Activated T-cell treated with anti-CD3 and anti-CD28 coated beads, Interleukin-2, amount 50 U/mL, for 72 hours (primary cell): ENCODE measurements at places on chromosomes 2 and 18.
A peak's percentile ranks its signal among the peaks of the same experiment; 100 is the strongest.

GRCh38 chr2:233832869-233833311 lies 21.4 kb downstream of the HJURP start:
- DNase-seq, result no peak

- DNase-seq, result no peak
Measured at GRCh38 chr2:54107455-54107764, 8.0 kb upstream of the ACYP2 start.

GRCh38 chr18:48555465-48555995 lies 16.7 kb downstream of the CTIF start:
- no peak for DNase-seq

GRCh38 chr2:23720705-23721453 lies 206.0 kb downstream of the ATAD2B start:
- no peak for DNase-seq

DNA sequence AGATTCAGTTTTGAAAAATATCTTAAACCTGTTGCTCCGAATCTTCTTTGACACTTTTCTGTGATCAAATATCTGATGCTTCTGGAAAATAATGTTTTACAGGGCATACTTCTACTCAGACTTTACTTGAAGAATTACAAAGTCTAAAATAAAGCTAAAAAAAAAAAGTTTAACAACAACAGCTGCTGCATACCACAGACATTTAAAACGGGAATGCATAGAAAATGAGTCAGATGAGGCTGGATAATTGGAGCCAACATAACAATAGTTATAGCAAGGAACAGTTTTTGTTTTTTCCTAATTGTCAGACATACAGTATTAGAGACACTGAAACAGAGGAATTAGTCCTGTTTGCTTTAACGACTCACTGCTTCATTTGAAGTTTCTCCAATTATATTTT lies 1090.2 kb downstream of the SUCLG1 start:
- DNase-seq, result no peak

DNA sequence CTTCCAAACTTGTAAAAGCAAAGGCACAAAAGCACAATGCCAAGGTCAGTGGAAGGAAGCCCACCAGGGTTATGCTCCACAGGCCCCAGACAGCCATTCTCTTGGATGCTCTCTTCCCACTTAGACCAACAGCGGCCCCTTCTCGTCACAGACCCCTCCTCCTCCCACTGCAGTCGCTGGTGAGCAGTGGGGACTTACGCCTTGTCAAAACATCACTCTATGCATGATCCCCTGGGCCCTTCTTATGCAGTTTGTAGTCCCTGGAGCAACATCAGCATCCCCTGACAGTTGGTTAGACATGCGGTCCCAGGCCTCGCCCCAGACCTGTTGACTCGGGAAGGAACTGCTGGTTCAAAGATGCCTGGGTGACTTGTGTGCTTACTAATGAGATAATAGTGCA lies 376.0 kb upstream of the KLHL29 start:
- DNase-seq, result no peak

GRCh38 chr2:238947920-238948710 lies 100.2 kb downstream of the TWIST2 start:
- no peak for DNase-seq

DNA sequence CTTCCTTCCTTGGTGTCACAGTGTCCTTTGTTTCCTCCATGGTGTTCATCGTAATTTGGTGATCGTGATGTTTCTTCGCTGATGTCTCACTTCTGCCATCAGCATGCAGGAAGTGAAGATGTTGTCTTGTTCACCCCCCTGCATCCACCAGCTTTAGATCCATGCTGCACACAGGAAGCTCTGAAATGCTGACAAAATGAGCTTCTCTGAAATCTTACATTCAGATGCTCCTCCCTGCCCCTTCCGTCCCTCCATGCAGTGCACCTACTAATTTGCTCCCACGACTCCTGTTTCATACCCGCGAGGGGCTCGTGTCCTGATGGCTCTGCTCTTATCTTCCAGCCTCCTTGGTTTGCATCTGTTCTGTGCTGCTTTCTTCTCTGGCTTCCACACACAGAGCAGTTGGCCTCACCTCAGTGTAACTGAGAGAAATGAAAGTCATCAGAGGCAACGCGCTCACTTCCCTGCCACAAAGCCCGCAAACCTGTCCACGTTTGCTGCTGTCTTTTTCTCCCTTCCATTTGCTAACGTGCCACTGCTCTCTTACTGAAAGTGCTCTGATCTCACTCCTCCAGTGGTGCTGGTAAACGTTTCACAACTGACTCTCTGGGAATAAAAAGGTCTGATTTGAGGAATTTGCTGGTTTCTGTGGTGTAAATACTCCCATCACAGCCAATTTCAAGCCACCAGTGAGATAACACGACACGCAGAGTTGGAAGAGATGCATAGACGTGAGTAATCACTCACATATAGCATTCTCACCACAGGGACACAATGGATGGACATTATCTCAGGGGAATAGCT lies 41.0 kb upstream of the MGAT4A start:
- DNase-seq, result peak; percentile 63

GRCh38 chr2:69965756-69966445 lies 4.5 kb upstream of the ASPRV1 start:
- no peak for DNase-seq

DNA sequence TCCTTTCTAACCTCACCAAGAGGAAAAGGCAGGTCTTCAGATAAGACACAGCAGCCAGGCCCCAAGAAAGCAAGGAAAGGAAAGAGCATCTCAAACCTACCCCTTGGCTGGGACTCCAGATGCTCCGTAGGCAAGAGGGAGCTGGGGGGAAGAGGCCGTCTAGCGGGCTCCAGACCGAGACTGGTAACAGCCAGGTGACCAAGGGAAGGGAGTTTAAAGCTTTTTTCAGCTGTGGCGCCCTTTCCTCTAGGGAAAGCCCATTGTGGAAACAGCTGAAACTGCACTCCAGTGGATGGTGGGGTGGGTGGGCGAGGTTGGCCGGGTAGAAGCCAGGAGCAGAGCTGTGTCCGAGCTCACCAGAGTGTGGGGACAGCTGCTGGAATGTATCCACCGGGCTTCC lies 180.4 kb downstream of the KLHL29 start:
- no peak for DNase-seq

DNA sequence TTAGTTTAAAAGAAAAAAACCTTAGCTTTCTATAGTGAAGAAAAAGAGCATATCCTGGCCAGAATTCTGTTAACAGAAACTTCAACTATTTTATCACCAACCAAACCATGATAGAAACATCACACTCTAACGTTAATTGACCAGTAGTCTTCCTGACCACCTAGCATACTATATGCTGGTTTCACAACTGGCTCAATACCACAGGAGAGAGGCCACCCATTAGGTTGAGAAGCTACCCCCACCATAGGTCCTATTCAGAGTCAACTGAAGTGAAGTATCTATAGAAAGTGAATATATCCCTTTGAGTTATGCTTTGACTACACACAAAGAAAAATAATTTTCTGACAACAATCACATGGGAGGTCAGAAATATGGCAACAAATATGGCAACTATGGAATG lies 85.2 kb upstream of the STK17B start:
- DNase-seq, result no peak

DNA sequence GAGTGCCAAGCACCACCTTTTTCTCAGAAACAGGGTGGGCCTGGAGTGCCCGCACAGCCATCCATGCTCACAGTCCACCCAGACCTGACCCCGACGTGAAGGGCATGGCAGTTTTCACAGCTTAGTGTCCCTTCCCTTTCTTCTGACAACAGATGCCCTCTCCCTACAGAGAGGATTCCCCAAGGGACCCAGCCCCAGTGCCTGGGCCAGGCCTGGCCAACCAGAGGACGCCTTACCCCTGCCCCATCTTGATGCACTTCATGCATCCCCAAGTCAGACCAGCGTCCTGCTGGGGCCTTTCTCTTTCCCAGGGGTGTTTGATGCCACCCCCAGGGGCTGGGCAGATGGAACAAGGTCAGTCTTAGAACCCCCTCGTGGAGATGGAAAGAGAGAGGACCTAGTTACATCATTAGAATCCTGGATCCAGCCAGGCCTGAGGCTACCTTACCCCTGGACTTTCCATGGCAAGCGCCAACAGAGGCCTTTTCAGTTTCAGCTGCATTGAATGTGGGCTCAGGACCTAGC lies 3.8 kb downstream of the ANKMY1 start:
- no peak for DNase-seq

DNA sequence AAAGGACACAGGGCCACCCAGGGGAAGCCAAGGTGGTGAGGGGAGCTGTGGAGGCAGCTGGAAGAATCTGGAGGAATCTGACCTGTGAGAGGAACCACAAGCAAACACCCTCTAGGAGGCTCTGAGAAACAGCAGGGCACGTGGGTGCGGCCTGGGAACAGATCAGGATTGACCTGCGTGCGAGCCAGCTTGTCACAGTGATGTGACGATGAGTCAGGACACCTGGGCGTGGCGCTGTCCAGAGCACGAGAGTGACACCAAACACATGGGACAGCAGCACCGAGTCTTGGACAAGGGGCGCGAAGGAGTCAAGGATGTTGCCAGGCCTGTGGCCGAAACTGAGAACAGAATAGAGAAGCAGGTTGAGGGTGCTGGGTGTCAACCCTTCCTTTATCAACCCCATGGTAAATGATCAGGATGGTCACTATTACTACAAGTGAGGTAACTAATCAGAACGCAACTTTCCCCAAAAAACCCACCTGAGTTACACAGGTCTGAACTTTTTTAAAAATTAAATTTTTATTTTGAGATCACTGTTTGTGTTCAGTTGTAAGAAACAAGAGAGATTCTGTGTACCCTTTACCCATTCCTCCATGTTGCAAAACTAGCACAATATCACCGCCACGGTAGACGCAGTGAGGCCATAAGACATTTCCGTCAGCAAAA lies 637 bp upstream of the SFT2D3 start:
- DNase-seq, result peak; percentile 16

- DNase-seq, result no peak
Measured at GRCh38 chr2:186757009-186757408, 63.1 kb downstream of the FAM171B start.

DNA sequence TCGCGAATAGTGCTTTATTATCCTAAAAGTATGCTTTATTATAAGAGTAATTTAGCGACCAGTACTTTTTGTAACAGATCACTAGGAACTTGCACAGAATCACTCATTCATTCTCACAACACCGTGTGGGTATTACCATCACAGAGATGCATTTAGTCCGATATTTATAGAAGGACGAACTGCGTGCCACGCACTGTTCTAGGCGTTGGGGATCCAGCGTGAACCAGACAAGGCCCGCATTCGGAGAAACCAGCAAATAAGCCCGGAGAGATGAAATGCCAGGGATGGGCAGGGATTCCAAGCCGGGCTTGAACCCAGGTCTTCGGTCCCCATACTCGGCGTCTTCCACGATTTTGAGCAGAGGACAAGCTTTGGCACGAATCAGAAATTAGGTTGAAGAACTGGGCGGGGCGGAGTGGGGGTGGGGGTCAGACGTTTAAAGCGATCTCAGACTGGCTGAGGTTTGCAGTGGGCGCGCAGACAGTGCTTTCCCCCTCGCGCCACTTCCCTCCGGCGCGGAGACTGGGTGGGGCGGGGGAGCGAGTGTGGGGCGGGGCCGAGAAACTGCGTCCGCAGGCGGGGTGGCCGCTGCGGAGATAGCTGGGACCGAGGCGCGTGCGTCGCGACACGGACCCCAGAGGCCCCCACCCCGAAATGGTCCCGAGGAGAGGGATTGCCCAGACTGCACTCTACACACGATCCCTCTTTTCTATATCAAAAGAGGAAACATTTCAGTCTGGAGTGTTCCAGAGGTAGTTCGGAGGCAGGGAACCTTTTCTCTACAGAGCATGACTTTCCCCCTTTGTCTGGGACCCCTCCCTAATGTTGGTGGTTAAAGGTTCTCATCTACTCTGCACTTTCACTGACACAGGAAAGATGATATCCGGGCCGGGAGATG lies 1.1 kb upstream of the CXCR4 start:
- DNase-seq, result peak; percentile 87

GRCh38 chr2:2321200-2321540 lies 9.9 kb downstream of the MYT1L start:
- no peak for DNase-seq

- DNase-seq, result no peak
Measured at GRCh38 chr2:148670773-148671172, 26.2 kb downstream of the EPC2 start.

DNA sequence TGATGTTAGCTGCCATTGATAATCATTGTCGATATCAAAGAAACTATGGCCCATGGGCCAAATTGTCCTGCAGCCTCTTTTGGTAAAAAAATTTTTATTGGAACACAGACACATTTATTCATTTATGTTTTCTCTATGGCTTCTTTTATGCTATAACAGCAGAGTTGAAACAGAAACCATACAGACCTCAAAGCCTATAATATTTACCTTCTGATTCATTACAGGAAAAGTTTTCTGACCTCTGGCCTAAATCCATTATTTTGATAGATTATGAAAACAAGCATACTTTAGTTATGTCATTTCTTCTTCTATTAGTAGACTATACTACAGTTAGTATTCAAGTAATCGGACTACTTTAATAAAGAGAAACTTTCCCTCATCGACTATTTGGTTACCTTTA lies 349.7 kb upstream of the GALNT5 start:
- no peak for DNase-seq

- no peak for DNase-seq
Measured at GRCh38 chr2:29688429-29688828, 233.0 kb downstream of the ALK start.

DNA sequence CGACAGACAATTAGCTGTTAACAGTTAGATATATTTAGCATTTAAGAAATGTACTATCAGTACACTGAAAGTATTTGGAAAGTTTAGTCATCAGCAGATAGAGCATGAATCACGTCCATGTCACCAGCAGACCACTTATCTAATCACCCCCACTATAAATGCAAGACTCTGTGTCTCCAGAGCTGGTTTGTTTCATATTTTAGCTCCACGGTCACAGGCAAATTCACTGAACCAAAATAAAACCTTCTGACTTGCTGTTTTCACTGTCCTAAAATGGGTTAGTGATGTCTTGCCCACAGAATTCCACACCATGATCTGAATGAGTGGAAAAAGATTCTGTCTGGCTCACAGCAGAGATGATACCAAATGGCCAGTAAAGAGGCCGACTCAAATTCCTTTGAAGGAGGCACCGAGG lies 64.9 kb downstream of the CDH2 start:
- DNase-seq, result no peak

- peak; percentile 75 for DNase-seq
Measured at GRCh38 chr2:230068016-230068650, 591 bp downstream of the SLC16A14 start.

GRCh38 chr2:73268366-73268829 lies 15.9 kb downstream of the FBXO41 start:
- DNase-seq, result no peak

GRCh38 chr18:3193331-3193730 lies 26.4 kb downstream of the MYOM1 start:
- no peak for DNase-seq

- no peak for DNase-seq
Measured at GRCh38 chr2:65678779-65679391, 246.5 kb upstream of the SPRED2 start.

GRCh38 chr2:176885001-176885643 lies 327.5 kb upstream of the HNRNPA3 start:
- DNase-seq, result no peak

DNA sequence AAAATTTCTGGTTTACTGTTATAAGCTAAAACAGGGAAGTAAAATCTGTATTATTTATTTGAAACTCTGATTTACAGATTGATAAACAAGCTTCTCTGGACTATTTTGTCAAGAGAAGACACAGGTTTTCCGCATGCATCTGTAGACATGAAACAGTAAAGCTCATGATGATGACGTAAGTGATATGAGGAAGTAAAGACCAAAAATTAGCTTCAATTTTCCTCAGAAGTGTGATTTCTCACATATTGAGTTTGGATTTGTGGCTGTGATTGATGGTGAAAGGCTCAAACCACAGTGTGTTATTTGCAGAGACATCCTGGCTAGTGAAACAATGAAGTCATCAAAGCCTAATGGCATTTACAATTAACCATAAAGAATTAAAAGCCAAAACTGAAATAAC lies 12.6 kb upstream of the LONRF2 start:
- no peak for DNase-seq

- DNase-seq, result no peak
Measured at GRCh38 chr2:79660557-79660956, 147.7 kb downstream of the CTNNA2 start.
